Hepatocyte (in vitro differentiated cells): ENCODE measurements at places on chromosomes 7 and 10. TPM values are rescaled to one million over a fixed set of nuclear protein-coding genes. Genes with fewer than 3 reads are reported as not detected.
A peak's percentile ranks its signal among the peaks of the same experiment; 100 is the strongest.

- H3K27me3 ChIP-seq: no peaks in the 10 kb centered on the region
- no peak overlapping the region for H3K4me3 ChIP-seq
- peak overlapping the region; percentile 25 for H3K27ac ChIP-seq
- DNase-seq: no peak
- H3K4me1 ChIP-seq: no peaks in the 10 kb centered on the region
Measured at GRCh38 chr10:74598891-74599566, 227.4 kb upstream of the KAT6B start.

DNA sequence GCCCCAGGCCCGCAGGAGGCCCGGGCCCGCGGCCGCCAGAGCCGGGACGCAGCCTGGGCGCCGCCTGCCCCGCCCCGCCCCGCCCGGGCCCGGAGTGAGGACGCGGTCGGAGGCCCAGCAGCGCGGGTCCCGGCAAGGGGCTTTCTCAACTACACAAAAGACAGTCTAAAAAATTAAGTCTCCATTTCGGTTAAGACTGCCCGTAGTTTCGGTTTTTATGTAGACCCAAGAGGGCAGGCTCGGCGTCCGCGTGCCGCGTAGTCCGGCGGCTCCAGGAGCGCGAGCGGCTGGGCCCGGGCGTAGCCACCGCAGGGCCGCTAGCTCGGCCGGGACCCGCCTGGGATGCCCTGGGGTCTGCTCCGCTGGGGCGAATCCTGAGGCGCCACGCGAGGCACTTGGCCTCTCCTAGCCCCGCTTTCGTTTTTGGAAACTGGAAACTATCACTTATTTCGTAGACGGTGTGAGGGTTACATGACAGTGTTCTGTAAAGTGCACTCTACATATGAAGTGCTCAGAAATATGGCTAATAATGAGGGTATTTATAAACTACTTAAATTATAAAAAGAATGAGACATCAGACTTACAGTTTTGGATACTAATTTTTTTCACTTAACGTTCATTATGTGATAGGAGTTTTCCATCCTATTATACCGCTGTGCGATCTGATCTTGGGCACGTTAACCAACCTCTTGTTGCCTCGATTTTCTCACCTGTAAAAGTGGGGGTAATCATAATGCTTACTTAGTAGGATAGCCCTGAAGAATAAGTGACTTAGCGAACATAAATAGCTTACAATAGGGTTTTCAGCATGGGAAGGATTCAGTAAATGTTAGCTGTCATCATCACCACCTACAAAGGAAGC, 573 bp downstream of the BLVRA start:
- peak overlapping the region; percentile 96 for H3K4me3 ChIP-seq
- peak overlapping the region; percentile 89 for H3K27ac ChIP-seq
- H3K27me3 ChIP-seq: peaks cover 6% of the 10 kb centered on the region
- H3K4me1 ChIP-seq: peaks cover 5% of the 10 kb centered on the region
- DNase-seq: peak; percentile 58

DNA sequence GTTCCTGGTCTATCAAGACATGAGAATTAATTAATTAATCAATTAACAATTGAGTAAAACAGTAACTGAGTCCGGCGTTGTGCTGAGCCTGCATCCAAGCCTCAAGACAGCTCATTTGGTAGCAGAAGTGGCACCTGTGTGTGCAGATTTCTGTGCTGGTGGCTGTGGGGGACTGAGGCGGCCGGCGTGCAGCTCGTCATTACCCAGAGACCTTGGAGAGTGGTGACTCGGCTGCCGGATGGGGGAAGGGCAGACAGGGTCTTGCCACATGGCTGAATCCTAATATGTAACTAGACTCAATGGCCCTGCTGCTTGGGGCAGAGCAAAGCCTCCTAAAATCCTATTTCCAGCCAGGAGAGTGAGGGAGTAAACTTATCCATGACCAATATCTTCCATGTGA, 510.2 kb downstream of the TCERG1L start:
- H3K27ac ChIP-seq: no peak overlapping the region
- DNase-seq: no peak

- H3K27ac ChIP-seq: peak overlapping the region; percentile 84
- no peak overlapping the region for H3K4me3 ChIP-seq
- no peaks in the 10 kb centered on the region for H3K27me3 ChIP-seq
Measured at GRCh38 chr7:142908921-142909890, 23.7 kb upstream of the TRPV6 start.

GRCh38 chr10:29056729-29057128, 232.1 kb upstream of the LYZL1 start:
- no peaks in the 10 kb centered on the region for H3K36me3 ChIP-seq
- H3K4me1 ChIP-seq: peaks cover 17% of the 10 kb centered on the region
- DNase-seq: no peak
- no peak overlapping the region for H3K27ac ChIP-seq

AKR1C3 gene
- 31.6 and 54.6 TPM in 2 replicates for polyA plus RNA-seq

PIP4K2A gene
- polyA plus RNA-seq: 15.1 and 16.5 TPM in 2 replicates
